ENCODE measurements at places on chromosomes 2 and 18.
A peak's percentile ranks its signal among the peaks of the same experiment; 100 is the strongest.

DNA sequence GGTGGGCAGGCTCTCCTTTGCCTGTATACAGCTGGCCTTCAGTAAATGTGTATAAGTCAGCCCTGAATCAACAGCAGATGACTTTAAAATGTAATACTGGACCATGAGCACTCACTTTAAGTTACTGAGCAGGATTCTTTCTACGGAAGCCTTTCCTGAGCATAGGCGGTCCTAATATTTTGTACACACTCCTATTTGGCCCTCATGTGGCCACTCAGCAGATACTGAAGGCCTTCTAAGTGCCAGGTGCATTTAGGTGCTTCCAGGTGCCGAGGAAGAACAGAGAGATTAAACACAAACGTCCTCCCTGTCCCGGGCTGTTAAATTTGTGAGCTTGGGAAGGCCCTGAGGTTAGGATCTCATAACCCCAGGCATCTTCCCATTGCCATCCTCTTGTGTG, 27.0 kb downstream of the UXS1 start:
- no peak for DNase-seq

DNA sequence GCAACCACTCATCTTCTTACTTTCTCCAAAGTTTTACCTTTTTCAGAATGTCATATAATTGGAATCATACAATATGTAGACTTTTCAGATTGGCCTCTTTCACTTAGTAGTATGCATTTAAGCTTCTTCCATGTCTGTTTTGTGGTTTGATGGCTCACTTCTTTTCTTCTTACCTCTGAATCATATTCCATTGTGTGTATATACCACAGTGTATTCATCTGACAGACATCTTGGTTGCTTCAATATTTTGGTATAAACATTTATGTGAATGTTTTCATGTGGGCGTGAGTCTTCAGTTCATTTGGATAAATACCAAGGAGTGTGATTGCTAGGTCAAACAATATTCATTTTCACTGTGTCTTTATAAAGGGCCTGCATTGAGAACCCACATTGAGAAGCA, 136.1 kb upstream of the NOSTRIN start:
- no peak for DNase-seq

GRCh38 chr18:40653682-40654081, 1301.4 kb upstream of the PIK3C3 start:
- DNase-seq, result no peak

DNA sequence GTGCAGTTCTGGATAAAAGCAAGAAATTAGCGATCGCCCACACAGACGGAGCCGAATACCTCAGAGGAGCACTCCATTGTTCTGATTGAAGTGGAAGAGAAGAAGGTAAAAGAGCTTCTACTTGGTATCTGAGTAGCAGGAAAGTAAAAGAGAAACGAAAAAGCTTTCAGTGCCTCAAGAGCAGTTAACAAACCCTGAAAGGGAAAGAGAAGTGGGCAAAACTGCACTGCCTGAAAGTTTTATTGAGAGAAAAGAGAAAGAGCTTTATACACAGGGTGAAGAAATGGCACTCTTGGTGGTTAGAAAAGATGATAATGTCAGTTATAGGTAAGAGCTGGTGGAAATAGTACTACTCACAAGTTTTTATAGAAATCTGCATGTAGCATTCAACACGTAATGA, 192.8 kb downstream of the CDCA7 start:
- no peak for DNase-seq

GRCh38 chr2:96926236-96926635, 56.4 kb upstream of the SEMA4C start:
- DNase-seq, result no peak

DNA sequence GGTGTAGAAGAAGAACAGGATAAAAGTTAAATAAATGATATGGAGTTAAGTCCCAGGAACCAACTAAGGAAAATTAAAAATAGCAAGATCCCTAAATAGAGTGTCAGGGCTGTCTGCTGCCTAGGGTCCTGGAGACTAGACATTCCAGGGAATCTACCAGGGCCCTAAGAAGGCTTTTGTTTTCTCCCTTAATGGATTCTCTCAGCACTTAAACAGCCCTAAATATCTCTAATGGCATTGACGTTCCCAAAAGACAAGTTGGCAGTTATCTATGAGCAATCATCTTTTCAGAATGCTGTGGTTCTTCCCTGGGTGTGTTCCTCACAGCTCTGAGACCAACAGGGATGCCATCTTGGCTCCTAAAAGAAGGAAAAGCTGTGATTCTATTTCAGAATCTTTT, 616.3 kb downstream of the EPHA4 start:
- no peak for DNase-seq

GRCh38 chr2:8535469-8535795, 146.4 kb upstream of the ID2 start:
- DNase-seq, result no peak

DNA sequence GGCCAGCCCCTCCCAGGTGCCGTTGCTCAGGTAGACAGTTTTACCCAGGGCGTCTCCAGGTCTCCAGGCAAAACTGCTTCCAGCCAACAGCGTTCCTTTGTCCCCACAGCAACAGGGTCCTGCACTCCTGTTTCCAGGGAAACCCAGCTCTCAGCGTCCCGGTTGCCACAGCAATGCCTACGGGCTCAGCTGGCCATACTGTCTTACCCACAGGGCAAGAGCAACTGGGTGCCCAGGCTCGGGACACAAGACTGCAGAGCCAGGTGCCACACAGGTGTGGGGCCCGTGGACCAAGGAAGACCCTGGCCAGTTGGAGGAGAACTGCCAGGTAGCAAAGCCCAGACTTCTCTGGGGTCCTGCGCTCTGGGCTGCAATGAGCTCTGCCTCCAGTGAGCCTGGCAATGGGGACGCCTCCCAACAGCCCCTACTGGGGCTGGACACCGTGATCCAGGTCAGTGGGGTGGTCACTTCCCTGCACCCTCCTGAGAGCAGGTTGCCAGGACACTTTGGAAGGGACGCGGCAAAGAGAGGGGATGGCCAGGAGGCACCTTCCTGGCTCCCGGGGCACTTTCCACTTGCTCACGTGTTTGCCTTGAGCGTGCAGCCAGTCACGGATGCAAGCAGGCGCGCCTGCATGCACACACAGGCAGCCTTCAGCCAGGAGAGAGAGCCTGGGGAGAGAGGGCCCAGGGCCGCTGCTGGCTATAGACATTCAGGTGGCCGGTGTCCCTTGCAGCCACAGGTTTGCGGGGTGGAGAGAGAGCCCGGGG, at the start of gene CROCC2:
Gene CROCC2, plus strand, starts transcription at position 196 of the 770 bp plus-strand sequence. Its CDS starts 178 bp downstream, at position 374.
- DNase-seq, result peak; percentile 37

DNA sequence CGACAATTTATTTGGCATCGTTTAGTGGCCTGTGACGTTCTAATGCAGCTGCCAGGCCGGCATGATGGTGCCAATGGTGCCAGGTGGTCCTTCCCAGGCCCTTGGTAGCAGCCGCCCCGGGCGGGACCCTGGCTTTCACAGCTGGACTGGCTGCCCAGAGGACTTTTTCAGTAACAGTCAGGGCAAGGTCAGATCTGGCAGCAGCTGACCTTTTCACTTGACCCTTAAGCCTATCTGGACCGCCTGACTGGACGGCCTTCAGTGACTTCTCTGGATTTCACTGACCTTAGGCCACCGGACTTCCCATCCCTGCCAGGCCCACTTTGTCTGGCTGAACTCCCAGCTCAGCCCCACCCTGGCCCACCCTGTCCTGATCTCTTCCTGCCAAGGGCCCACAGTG, 15.9 kb downstream of the TRIB2 start:
- DNase-seq, result peak; percentile 8

DNA sequence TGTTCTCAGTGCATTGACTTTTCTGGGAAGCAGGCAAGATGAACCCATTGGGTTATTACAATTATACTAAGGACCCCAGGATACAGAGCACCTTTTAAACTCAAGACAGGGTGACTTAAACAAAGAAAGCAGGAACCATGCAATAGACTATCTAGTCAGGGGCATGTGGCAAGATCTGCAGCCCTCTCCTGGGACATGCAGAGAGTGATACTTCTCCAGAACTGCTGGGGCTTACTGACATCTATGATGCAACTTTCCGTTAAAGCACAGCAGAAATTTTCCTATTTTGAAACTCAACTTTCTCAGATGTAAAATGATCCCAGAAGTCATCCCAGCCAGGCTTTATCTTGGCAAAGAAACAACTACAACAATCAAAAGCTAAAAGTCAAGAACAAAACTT, 162.2 kb upstream of the HNMT start:
- no peak for DNase-seq

GRCh38 chr2:47091118-47091517, 64.0 kb downstream of the STPG4 start:
- DNase-seq, result no peak

DNA sequence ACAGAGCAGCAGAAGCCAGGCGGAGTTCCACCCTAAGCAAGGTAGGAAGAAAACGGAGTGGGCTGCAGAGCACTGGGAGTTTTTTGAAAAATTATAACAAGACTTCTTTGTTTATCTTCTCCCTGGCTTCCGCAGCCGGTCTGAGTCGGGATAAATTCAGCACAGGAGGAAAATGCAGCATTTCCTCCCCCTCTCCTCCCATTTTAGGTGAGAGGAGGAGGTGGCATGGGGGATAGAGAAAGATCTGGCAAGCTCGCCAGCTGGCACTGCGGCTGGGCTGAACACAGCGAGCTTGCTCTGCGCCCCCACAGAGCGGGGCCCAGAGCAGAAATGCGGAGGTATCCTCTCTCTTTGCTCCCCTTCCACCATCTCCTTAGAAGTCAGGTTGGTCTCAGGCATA, 17.7 kb upstream of the CHRNA1 start:
- DNase-seq, result no peak

DNA sequence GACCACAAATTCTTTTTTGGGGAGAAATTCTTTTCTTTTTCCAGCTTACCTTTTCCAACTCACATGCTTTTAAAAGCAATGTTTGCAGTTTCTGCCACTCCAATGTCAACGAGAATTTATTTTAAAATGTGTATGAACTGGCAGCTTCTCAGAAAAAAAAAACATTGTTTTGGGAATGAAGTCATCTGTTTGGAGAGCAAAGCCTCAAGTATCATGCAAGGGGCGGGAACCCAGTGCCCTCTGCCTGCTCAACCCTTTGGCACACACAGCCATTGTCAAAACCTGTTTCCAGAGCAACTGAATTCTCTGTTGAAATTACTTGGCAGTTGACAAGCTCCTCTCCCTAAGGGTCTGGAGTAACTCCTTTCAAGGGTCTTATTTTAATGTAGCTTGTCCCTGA, 128.5 kb downstream of the QPCT start:
- peak; percentile 76 for DNase-seq

GRCh38 chr2:232438091-232438490, 17.9 kb upstream of the ALPI start:
- no peak for DNase-seq

DNA sequence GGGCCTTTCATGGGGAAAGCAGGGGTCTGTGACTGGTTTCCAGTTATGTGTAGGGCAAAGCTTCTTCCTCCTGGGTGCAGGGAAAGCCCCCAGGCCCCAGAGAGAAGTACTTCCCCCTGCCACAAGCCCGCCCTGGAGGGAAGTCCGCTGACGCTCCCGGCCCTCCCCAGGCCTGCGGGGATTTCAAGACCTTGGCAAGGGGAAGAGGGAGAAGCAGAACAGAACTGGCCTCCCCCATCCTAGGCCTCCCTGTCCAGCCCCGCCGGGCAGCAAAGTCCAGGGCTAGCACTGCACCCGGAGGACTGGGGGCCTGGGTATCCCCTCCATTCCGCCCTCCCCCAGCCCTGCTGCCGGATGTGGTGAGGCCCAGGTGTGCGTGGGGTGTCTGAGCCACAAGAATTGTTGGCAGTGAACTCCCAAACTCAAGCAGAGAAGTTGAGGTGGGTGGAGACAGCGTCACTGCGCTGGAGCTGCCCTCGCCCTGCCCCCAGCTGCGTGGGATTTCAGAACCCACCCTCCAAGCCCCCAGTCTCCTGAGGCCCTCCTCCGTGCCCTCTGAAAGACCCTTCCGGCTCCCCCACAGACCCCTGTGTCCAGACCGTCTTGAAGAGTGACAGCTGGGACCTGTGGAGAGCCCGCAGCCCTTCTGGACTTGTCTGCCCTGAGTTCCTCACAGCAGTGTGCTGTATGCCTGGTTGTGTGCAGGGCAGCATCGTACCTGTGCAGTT, 1.1 kb upstream of the DUSP2 start:
- DNase-seq, result peak; percentile 4

DNA sequence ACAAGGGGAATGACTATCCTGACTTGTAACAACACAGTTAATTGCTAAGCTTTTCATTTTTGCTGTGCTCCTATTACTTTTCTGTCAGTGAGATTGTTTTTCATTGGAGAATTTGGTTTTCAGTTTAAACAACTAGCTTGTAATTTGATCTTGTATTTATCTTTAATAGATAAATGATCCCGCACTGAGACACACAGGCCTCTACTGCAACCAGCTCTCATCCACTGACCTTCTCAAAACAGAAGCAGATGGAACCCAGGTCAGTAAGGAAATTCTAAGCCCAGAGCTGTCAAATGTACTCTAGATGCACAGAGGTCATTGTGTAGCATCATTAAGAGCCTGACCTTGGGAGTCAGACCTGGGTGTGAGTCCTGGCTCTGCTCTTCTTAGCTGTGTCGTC, 30.7 kb downstream of the PTRHD1 start:
- no peak for DNase-seq

DNA sequence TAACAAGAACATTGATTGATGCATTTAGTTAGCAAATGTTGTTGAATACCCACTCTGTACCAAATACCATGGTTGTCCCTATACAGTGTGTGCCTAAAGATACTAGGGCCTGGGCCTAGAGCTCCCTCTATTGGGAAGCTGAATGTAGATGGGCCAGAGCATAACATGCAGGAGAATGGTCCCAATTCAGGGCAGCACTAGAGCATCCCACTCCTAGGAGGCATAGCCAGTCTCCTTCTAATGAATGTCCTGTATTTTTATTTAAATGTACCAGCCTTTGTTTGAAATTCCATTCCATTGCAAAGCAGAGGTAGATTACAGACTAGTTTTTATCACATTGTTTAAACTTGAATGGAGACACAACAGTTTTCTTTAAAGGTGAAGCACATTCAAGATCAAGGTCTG, 90.6 kb downstream of the FEZ2 start:
- DNase-seq, result peak; percentile 47

DNA sequence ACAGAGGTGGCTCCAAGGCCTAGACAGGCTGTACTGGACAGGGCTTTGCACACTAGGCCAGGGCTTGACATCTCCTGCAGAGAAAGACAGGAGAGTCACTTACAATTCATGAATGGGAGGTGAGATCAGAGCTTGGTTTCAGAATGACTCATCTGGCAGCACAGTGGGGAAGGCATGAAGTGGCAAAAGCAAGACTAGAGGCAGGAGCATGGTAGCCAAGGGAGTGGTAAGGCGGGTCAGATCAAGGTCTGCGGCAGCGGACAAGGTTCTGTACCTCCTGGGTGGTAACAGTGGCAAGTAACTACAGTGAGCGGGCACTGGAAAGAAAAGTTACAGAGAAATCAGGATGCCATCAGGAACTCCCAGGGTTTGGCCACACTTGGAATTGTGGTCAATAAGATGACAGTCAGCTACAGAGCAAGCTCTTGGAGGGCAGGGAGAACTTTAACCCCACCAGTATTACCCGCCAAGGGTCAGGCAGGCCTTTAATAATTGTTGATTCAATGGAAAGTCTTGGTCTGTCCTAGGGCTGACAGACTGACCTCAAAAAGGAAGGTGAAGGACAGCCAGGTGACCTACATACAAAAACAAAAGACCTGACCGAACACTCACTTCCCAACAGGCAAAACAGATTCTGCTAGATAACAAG, 5.7 kb downstream of the MCFD2 start:
- peak; percentile 8 for DNase-seq

- peak; percentile 85 for DNase-seq
These were observed 171.4 kb upstream of the EPAS1 start for GRCh38 chr2:46125798-46126197.

GRCh38 chr2:216857131-216857550, 2.7 kb downstream of the TNP1 start:
- peak; percentile 9 for DNase-seq
